ENCODE measurements at places on chromosomes 11 and 22.

- DNase-seq, result no peak
These were observed 35.5 kb downstream of the USP28 start for GRCh38 chr11:113839842-113840241.

- no peak for DNase-seq
These were observed 44.8 kb upstream of the ARHGAP20 start for GRCh38 chr11:110757066-110757465.

GRCh38 chr11:78893996-78894395, 319.3 kb upstream of the NARS2 start:
- no peak for DNase-seq

DNA sequence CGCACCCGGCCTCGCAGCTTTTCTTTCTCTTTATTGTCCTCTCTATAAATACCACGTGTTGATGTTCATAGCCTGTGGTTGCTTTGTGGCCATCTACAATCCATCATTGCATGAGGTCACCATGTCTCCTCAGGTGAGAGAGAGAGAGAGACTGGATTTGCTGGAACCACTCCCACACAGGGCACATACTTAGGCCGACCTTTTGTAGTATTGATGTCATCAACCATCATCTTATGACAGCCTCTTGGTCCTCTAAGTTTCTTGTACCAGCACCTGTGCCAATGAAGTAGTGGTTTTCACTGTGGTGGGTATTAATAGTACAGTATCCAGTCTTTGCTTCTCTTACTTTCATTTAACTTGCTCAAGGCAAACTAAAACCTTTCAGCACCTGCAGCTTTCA, 22.8 kb upstream of the P2RY6 start:
- no peak for DNase-seq

GRCh38 chr11:59271247-59271755, 58.6 kb upstream of the MPEG1 start:
- DNase-seq, result no peak

- DNase-seq, result no peak
These were observed 20.8 kb downstream of the KRTAP5-6 start for GRCh38 chr11:1717745-1718144.

GRCh38 chr11:1947592-1948237, 583 bp downstream of the MRPL23 start:
- DNase-seq, result no peak

DNA sequence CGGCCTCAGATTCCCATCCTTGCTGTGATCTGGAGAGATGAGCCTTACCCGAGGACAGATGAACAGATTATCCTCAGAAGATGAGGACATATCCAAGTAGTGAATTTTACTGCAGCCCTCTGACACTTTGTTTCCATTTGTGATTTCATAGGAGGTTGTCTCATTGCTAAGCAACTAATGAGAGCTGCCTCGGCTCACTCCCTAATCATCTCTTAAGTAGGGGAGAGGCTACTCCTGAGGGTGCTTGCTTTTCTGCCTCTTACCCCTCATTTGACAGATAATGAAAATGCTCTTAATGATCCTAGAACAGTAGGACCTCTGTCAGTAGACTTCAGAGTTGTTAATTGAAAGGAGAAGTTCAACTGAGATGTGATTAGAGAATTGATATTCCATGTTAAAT, 150.9 kb downstream of the TBC1D22A start:
- DNase-seq, result no peak

GRCh38 chr11:109454857-109455256, 32.9 kb downstream of the C11orf87 start:
- no peak for DNase-seq

DNA sequence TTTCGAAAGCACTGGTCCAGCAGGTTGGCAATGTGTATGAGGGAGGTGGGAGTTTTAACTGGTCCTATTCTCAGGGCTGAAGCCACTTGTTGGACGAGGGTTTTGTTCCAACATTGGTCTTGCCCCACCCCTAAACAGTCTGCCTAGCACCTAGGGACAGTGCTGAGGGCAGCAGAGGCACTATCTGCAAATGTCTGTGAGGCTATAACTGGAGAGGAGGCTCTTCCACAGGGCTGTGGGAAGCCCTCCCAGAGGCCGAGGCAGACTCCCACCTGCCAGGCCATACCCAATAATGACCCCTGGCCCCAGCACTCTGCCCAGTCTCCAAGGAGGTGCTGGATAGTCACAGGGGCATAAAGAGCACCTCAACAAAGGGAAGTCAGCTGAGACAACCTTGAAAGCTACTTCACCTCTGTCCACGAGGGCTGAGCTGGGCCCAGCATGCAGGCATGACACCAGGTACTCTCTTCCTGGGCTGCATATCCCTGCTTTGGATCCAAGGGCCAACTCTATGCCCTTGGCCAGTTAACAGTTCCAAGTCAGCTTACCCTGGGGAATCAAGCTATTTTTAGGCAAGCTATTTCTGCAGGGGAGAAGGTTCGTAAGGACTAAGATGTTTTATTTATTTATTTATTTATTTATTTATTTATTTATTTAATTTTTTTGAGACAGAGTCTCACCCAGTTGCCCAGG, 40.2 kb upstream of the SLC25A1 start:
- no peak for DNase-seq

- DNase-seq, result no peak
These were observed 1.3 kb downstream of the CTSW start for GRCh38 chr11:65880844-65881421.

DNA sequence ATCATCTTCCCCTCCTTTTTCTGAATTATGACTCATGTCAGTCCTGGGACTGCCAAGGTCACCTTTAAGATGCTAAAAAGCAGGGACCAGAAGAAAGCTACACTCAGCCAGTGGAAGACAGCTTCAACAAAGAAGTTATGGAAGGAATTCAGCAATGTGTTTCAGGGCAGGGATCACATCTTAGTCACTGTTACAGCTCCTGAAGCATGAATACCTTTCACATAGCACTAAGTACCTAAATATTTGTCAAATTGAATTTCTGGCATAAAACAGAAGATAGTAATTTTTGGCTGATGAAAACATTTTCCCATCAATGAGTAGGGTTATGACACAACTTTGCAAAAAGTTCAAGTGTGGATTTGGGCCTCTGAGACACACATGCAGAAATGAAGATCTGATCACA, 5.2 kb downstream of the DDB1 start:
- no peak for DNase-seq

DNA sequence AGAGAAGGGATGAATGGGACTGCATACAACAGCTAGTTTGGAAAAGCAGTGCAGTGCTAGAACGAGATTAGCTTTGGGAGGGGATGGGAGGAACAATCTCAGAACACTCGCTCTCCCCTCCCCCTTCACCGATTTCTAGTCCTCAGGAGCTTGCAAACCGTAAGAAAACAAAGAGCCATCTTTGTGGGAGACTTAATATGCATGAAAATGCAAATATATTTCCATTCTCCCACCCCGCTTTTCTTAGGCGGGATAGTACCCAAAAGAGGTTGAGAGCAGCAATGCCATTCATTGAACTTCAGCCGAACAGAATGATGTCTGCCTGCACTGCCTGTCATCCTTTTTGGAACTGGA, 1.1 kb downstream of the SPINDOC start:
- no peak for DNase-seq

DNA sequence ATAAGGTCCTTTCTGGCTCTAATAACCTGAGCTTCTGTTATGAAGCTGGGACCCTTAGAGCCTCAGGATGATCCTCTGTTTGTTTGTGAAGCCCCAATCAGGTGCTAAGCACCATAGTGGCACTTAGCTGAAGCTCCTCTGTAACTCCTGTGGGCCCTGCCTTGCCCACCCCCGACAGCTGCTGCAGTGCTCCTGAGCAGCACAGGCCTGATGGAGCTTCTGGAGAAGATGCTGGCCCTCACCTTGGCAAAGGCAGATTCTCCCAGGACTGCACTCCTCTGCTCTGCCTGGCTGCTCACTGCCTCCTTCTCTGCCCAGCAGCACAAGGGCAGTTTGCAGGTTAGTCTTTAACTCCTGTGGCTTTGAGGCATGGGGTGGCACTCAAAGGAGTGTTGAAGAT, 19.0 kb upstream of the CCDC134 start:
- no peak for DNase-seq

DNA sequence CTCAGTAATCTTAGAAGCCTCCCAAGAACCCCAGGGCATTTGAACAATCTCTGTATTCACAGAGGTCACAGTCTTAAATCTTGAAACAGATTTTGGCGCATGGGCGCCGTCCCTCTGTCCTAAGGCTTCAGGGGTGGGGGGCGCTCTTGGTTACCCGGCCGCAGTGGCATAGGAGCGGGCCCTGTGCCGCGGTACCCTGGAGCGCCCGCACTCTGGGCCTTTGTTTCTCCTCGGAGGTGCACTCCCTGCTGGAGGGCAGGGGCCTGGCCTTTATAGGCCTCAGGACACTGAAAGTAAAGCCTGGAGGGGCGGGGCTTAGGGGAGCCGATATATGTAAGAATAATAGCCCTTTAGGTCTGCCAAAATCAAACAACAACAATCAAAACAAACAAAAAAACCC, 197.3 kb upstream of the FOLH1 start:
- DNase-seq, result no peak
